ENCODE measurements at places on chromosomes 2 and 18.

- no peak for DNase-seq
These were observed 1274.5 kb upstream of the TMEFF2 start for GRCh38 chr2:193469251-193469650.

DNA sequence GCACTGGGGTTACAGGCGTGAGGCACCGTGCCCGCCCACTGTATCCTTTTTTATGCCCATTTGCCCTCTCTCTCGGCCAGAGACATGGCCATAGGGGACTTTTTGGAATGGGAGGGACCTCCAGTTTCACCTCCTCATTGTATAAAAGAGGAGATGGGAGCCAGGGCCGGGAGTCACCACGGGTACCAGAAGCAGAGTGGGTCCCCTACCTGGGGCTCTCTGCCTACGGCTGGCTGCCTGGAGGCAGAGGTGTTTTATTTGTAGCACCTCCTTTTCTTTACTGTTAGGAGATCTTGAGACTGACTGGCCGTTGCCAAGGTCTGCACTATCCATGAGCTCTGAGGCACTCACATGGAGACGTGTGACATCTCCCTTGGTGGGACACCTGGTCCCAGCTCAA, 162.8 kb downstream of the LDLRAD4 start:
- no peak for DNase-seq

DNA sequence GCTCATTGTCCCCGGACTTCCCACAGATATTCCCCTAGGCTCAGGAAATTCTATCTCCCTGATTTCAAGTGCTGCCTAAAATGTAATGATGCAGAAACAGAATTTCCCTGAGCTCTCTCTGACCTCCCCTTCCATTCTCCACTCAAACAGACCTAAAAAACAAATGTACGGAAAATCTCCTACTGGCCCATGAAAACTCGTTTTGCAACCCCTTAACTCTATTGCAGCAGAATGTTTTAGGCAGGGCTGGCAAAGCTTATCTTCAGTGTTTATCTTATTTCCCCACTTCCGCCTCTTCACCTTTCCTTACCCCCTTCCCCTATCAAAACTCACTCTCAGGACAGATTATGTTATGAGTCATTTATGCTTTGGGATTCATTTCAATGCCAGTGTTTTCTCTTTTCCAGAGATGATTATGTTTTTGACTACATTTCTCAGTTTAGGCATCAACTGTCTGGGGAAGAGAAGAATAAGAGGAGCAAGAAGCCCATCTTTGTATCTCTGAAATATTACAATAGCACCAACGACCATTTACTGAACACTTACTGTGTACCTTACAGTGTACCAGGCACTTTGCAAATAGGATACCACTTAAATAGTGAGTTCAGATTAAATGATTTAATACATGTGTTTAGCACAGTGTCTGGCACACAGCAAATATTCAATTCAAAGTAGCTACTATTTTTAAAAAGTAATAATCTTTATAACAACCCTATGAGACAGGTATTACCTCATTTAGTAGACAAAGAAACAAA, 53.9 kb upstream of the STPG4 start:
- DNase-seq = no peak

- DNase-seq = no peak
These were observed 50.3 kb downstream of the ARL4C start for GRCh38 chr2:234446404-234447076.

DNA sequence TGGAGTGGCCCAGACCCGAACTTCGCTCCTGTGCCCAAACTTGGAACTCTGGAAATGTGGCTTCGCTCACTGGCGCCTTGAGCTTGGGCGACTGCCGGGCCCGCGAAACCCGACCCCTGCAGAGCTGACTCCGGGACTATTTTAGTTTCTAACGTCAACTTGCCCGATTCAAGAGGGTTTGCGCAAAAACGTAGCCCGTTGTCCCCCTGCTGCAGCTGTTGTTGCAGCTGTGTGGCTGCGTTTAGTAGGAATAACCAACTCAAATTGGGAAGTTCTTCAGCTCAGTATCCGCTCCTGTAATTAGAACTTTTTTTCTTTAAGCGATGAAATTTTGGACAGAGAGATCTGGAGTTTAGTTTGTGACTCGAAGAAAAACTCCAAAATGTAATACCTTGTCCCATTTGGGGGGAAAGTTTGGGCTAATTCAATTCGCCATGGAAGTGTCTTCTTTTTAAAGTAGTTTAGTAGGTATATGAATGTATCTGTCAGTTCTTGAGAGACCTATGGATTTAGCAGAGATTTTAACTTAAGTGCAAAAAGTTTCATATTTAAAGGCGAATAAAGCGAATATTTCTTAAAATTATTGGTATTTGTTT, 559 bp downstream of the MYL12A start:
- DNase-seq = no peak

- no peak for DNase-seq
These were observed 2.3 kb downstream of the HJURP start for GRCh38 chr2:233852056-233852455.

DNA sequence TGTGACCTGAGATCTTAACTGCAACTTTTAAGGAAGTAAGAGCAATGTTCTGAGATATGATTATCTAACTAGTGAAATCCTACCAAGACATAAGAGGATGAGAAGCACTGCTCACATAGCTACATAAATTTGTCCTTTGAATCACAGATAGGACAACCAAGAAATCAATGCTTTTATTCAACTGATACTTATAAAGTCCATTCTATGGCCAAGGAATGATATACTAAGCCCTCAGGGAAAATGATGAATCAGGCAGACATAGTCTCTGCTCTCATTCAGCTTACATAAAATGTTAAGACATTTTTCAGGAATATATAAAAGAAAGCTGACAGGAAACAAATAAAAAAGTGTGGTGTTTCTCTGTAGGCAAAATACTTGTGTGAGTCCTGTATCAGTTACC, 39.1 kb downstream of the PGAP1 start:
- DNase-seq = no peak

DNA sequence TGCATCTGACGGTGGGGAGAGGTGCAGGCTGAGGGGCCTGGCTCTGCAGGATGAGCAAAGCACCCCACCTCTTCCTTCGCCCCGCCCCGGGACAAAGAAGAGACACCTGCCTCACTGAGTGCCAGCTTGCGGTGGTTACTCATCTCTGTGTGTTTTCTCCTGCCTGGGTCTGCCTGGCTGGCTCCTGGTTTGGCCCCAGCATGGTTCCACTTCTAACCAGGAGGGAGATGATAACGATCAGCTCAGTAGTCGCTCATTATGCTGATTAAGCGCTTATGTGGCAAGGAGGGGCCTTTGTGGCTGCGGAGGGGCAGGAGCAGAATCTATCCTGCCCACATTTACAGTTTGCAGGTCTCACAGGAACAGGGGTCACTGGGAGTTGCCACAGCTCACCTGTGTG, 68.7 kb upstream of the EDAR start:
- no peak for DNase-seq

- DNase-seq = no peak
These were observed 10.9 kb downstream of the MTX2 start for GRCh38 chr2:176280156-176280555.

DNA sequence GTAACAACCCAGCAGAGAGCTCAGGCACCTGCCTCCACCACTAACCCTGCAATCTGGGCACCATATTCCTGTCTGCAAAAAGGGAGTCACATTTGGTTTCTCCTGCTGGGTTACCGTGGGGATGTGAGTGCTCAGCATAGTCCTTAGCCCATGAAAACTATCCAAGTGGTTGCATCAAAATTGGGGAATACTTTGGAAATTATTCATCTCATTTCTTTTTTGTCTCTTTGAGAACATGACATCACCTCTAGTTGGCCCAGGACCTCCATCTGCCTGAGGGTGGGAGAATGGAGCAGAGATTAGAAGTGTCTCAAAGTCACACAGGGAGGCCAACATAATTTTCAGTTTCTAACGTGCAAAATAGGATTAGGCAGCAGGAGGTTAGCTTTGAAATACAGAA, 19.3 kb upstream of the SPP2 start:
- DNase-seq = no peak

- peak; percentile 84 for DNase-seq
These were observed 978.2 kb downstream of the CPS1 start for GRCh38 chr2:211534632-211535031.

DNA sequence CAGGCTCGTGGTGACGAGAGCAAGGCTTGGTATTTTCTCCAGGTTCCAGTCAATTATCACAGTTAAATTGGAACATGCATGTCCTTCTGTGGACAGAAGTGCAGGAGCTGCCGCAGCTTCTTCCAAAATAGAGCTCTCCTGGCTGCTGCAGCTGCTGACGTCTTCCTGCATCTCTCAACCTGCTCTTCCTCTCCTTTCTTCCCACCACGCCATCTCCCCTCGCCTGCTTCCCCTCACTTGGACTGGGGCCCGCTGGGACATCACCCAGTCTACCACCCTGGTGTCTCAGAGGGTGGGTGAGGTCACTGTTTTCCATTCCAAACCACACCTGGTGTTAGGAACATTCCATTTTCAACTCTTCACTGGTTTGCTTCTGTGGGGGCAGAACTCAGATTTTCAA, 41.4 kb downstream of the SPP2 start:
- no peak for DNase-seq

DNA sequence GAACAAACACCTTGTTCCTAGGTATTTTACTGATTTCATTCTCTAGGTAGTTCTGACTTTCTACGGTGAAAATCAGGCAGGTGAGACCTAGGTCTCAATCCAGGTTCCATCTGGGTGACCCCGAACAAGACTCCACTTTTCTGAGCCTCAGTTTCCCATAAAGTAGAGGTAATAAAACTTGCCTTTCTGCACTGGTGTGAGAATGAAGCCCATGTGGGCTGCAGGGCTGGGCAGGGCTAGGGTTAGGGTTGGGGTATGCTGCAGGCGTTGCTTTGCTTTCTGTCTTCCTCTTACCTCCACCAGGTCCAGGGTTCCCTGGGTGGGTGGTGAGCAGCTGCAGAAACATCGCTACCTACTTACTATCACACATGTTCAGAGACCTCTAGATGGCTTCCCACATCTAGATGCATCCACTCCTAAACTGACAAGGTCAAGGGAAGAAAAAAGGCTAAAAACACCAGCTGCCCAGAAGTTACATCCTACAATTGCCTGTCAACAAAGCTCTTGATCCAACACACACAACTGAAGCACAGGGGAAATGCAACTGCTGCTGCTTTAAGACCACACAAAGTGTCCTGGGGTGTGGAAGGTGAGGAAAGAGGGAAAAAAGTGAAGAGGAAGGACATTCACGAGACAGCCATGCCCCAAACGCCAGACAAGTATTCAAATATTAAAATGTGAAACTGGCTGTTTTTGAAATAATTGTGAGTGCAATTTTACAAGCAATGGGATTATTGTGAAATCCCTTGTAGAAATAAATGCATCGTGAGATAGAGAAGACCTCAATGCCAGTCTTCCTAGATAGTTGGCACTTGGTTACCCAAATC, 23.5 kb downstream of the MBP start:
- DNase-seq = no peak

DNA sequence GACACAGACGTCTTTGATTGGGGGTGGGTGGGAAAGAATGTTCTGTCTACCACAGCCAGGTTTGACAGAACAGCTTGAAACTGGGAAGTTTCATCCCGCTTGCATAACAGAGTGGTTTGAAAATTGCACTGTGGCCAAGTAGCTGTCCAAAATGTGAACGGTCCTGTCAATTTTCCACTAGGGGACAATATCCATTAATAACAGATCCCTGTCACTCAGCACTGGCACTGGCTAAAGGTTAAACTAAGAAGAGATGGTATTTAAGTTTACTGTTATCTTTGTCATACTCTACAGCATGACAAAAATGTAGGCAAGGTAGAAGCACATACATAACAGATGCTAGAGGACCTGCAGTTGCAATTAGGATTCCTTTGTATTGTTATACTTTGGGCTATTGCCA, 55.6 kb upstream of the ACMSD start:
- DNase-seq = no peak

DNA sequence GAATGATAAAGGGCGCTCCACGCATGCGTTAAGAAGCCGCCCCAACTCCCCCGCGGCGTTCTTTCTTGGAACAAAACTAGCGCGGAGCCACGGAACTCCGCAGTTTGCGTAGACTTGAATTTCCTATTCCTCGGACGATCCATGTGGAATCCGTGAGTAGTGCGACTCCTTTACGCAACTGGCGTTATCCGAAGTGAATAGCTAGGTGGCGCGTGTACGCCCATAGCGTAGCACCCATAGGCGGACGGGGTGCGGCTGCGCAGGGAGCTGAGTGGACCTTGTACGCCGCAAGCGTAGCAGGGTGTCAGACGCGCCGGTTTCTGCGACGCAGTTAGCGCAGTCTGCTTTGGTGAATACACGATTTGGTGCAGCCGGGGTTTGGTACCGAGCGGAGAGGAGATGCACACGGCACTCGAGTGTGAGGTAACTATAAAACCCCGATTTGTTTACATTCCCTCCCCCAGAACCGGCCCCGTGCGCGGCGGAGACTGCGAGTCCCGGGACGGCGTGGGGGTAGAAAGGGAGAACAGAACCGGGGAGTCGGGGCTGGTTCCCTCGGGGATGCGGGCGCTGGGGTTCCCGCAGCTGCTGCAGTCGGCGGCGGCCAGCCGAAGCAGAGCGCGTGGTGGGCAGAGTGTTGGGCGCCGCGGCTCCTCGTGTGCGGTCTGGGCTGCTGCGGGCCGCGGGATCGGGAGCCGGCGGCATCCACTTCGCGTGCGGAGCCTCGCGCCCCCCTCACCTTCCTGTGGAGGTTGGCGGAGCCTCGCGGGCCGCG, at the start of gene SLC39A10:
SLC39A10 (plus strand) TSS at position 368 of the 775 bp plus-strand sequence. CDS start 22,817 bp downstream, outside the sequence.
- DNase-seq = peak; percentile 95

DNA sequence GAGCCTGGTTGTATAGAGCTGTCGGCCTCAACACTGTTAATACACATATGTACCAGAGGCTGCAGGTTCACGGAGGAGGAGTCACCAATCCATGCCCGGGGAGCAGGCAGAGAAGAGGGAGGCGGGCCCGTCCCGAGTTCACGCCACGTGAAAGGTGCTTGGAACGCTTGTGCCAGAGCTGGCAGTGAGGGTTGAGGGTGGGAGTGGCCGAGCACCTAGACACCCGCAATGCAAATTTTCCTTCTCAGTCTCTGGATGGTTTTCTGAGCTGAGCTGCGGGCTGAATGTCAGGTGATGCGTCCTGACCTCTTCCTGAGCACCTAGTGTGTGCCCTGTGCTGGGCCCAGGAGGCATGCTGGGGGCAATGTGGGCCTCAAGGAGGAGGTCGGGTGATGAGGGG, 52.2 kb downstream of the ODC1 start:
- DNase-seq = no peak

GRCh38 chr18:44855681-44856080, 175.0 kb downstream of the SETBP1 start:
- DNase-seq = no peak

DNA sequence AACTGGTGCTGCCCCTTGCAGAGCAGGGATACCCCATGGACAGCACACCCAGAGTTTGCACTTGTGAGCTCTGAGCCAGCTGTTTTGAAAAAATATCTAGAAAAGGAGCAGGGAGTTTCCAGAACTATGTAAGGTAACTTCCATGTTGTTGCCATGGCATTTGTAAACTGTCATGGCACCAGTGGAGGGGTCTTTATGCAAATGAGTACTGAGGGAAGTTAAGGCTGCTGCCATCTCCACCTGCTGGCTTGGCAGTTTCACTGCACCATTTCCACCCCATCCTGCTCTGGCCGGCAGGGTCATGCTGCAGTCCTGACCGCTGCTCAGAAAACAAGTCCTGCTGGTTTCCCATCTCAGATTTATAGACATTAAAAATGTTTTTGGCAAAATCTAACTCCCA, 52.3 kb upstream of the SNTG2 start:
- DNase-seq = no peak

- no peak for DNase-seq
These were observed 418.2 kb upstream of the HS6ST1 start for GRCh38 chr2:128736689-128737545.
